ENCODE measurements at places on chromosomes 11 and 22.

DNA sequence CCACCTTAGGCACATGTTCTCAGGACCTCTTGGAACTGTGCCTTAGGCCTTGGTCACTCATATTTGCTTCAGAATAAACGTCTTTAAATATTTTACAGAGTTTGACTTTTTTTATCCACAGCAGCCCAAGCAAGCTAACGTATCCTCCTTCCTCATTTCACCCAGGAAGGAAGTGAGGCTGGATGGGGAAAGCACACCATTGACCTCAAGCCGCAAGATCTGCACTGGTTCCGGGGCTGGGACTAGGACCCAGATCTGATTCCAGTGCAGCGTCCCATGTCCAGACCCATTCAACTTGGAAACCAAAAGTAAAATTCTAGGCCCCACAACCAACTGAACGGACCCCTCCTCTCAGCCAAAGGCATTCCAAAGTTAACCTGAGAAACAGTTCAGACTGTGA, 2.4 kb upstream of the LGALS12 start:
- no peak for DNase-seq

DNA sequence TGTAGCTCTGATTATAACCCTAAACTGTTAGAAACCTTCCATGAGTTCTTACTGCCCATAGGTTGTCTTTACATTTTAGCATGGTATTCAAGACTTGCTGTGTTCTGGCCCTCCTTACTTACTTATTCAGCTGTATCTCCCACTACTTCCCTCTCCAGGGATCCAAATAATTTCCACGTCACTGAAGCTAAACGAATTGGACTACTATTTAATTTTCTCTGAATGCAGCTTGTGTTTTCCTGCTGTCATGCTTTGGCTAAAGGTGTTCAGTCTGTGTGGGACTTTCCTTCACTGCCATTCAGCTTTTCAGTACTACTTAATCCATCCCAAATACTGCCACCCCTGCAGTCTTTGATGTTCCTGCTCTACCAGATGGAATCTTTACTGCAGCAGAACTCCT, 88.3 kb downstream of the UVRAG start:
- DNase-seq = no peak

- no peak for DNase-seq
These were observed 428.9 kb upstream of the B3GAT1 start for GRCh38 chr11:134840945-134841344.

DNA sequence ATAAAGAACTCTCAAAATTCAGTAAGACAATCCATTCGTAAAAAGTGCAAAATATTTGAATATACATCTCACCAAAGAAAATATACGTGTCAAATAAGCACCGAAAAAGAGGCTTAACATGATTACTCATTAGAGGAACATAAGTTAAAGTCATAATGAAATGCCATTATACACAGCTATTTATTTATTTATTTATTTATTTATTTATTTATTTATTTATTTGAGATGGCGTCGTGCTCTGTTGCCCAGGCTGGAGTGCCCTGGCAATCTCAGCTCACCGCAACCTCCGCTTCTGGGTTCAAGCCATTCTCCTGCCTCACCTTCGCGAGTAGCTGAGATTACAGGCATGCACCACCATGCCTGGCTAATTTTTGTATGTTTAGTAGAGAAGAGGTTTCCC, 203.6 kb upstream of the UBASH3B start:
- no peak for DNase-seq

GRCh38 chr11:80443177-80443576, 1002.3 kb upstream of the TENM4 start:
- no peak for DNase-seq

- DNase-seq = no peak
These were observed 2.3 kb downstream of the PACSIN3 start for GRCh38 chr11:47183969-47184368.

DNA sequence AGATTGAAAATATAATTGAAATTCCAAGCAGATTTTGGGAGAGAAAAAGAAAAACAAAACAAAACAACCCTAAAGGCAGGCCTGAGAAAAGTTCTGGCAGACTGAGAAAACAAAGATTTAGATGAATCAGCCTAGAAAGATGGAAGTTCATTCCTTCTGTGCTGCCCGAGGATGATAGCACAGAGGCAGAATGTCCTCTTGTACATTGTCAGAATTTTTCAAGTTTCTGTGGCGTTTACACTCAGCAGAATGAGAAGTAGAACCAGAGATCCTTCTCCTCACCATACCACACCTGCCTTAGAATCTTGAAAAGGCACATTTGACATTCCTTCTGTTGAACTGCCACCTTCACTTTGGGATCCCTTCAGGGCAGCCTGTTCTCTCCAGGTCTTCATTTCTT, 62.5 kb upstream of the IZUMO1R start:
- DNase-seq = no peak

GRCh38 chr11:96543177-96543576, 153.4 kb downstream of the JRKL start:
- DNase-seq = no peak

GRCh38 chr22:35686298-35686697, 31.4 kb upstream of the APOL5 start:
- no peak for DNase-seq

- DNase-seq = no peak
These were observed 1.7 kb upstream of the CELSR1 start for GRCh38 chr22:46539169-46539568.

DNA sequence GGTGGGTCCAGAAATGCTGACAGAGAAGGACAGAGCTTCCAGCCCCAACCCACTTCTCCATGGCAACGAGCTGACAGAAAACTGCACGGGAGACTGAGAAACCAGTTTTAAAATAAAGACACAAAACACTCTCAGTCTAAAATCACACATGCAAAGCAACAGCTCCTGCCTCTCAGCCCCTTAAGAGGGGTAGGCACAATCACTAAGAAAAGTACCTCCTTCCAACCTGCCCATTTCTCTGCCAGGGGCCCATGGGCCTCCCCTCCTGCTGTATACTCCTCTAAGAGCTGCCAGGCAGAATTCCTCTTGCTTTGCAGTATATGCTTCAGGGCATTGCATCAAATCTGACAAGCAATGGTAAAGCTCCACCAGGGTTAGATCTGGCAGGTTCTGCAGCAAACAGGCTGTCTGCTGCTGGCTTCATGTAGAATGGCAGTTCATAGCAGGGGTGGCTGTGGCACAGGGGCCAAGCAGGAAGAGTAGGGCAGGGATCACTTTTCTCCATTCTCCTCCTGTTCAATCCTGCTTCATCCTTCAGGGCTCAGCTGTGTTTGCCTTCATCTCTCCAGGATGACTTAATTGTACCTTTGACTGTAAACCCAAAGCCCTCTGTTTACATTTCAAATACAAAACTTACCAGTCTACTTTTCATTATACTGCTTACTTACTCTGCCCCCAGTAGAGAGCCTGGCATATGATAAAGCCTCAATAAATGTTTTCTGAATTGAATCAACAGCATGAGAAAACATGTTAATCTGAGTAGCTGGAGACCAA, 77.7 kb downstream of the KCNC1 start:
- DNase-seq = no peak

- peak; percentile 96 for DNase-seq
These were observed 56.2 kb downstream of the KCNJ4 start for GRCh38 chr22:38398609-38399461.

GRCh38 chr22:17832665-17833064, 58.4 kb upstream of the BID start:
- no peak for DNase-seq

DNA sequence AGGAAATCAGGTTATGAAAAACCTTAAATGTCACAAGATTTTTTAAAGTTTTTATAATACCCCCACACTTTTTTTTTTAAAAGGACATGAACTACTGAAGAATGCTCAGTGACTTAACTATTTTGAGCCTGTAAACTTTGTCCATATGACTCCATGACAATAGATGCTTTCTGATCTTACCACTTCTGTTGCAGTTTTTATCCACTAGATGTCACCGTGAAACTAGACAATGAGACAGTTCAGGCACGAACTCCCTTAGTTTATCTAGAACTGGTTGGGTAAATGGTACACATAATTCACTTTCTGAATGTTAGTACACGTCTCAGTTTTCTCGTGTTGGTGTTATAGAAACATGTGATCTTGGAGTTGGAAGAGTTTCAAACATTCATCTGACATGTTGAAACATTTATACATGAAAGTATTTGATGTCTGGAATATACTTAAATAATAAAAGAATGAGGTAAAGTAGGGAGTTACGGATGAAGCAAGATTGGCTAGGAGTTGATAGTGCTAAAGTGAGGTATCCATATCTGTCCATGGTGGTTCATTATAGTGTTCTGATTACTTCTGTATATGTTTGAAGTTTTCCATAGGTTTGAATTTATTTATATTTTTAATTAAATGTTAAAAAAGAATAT, 8.1 kb downstream of the CCDC15 start:
- DNase-seq = peak; percentile 77

DNA sequence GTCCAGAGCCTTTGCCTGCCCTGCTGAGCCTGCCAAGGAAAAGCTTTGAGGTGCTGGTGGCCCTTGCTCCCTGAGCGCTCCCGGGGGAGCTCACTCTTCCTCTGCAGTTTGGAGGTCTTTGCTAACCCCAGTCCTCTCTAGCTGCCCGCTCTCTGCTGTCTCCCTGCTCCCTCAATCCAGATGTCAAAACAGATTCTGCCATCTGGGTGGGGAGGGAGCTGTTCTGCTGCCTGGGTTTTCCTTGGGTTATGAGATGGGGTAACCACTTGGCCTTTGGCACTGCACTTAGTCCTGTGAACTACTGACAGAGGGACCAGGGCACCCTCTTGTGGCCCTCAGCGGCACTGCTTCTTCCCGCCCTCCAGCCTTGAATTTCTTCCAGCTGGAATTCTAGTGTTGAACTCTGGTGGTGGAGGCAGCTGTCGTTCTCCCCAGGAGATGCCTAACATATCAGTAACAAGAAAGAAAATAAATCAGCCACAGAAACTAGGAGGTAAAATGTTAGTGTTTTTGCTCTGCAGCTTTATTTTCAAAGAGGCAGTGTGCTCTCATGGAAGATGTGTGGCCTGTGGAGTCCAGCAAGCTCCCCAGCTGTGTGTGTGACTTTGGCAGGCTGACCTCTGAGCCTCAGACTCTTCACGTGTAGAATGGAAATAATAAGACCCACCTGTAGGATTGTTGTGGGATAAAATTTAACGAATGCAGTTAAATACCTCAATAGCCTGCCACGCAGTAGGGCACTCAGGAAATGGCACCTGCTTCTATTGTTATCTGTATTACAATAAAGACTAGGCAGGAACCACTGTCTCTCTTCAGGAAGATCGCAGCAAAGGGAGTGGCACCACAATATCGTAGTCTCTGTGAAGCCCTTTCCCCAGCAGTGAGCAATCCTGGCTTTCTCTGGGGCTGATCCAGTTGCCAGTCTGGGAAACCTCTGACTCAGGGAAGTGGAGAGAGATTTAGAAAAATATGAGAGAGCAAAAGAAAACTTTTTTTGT, 23.4 kb downstream of the ARFGAP2 start:
- peak; percentile 90 for DNase-seq

GRCh38 chr11:69956669-69957190, 121.4 kb upstream of the ANO1 start:
- DNase-seq = no peak

- DNase-seq = peak; percentile 89
These were observed 16.0 kb upstream of the B4GALNT4 start for GRCh38 chr11:353179-353873.

DNA sequence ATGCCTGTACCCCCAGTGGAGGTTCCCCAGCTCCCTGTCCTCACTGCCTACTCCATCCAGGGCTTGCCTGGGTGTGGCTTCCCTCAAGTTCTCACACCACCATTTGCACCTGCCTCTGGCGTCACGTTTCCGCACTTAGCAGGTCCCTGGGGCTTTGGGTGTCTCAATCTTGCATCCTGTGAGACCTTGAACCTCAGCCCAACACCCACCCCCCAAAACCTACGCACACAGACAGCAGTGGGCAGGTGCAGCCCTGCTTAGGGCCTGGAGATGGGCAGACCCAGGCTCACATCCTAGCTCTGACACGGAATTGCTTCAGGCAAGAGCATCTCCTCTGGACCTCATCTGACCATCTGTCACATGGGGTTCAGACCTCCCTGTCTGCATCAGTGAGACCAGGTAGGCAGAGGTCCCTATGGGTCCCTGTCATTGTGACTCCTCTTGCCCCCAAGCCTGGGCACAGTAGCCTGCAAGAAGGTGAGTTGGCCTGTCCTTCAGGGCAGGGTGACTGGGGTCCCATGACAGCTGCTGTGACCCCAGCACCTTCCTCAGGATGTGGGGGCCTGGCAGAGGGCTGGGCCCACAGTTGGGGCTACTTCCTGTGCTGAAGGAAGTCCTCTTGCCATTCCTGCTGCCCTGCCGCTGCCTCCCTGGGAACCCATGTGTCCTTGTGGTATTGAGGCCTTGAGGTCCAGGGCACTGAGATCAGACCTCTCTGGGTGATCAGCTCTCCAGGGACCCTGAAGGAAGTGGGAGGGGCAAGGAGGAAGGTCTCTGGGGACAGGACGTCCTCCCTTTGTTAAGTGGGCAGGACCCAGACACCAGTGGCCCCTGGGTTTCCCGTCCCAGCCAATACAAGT, 2.0 kb downstream of the SIPA1 start:
- no peak for DNase-seq

DNA sequence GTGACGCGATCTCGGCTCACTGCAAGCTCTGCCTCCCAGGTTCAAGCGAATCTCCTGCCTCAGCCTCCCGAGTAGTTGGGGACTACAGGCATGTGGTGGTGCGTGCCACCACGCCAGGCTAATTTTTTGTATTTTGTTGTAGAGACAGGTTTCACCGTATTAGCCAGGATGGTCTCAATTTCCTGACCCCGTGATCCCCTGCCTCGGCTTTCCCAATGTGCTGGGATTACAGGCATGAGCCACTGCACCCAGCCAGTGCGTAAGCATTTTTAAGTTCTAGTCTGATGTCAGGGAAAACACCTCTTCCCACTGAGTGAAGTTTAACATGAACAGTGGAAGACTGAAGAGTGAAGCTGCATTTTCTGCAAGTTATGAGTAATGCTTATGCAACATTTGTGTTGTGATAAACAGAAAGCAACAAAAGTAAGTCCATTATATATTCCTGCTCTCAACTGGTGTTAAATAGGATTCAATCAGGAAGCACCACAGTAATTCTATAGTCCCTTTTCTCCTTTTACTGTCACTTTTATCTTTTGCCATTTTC, 1219.8 kb upstream of the RAG2 start:
- DNase-seq = no peak

DNA sequence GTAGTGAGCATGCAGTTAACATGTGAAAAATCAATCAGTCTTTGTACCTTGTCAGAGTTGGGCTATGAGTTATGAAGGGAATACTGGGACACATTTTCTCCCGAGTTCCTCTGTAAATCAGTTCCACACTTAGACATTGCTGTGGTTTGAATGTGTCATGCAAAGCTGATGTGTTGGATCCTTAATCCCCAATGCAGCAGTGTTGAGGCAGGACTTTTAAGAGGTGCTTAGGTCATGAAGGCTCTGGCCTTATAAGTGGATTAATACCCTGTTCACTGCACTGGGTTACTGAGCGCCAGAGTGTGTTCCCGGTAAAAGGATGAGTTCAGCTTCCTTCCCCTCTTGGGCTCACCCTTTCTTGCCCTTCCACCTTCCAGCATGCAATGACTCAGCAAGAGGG, 742.1 kb upstream of the TENM4 start:
- DNase-seq = no peak

DNA sequence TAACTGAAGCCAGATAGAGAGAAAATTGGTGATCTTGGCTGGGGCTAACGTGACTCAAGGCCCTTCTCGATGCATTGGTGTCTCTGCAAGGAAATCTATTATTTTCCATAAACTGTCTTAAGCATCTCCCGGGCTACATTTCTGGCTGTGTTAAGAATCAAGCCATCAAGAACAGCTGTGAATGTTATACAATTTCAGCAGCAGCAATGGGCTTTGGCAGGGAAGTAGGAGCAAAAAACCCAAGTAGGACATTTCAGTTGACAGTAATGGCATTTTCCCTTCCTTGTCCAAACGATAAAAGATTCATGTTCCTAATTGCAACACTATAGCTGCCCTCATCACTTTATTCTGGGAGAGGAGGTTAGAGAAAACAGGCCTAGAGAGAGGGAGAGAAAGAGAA, 335.0 kb downstream of the CADM1 start:
- no peak for DNase-seq

All from GM03348 (cell line).